ENCODE measurements at places on chromosomes 6 and 20.

GRCh38 chr6:89562093-89562973, 76.2 kb downstream of the LYRM2 start:
- H3K36me3 ChIP-seq = no peaks in the 10 kb centered on the region
- H3K4me3 ChIP-seq = no peak overlapping the region
- no peaks in the 10 kb centered on the region for H3K27me3 ChIP-seq
- no peak overlapping the region for H3K27ac ChIP-seq

DNA sequence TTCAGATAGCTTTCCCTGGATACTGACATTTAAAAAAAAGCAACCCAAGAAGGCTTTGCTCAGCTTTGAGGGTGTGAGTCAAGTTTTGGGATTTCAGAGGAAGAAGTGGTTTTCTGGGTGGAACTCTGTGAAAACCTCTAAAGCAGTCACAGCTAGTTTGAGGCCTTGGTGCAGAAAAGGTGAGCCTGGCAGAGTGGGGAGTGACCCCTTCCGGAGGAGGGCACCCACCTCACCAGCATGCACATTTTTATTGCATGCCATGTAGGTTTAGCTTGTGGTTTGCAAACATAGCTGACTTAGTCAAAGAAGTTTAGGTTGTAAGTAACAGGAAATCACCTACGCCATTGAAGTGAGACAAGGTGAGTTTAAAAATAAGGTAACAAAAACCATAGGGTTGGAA, 146.8 kb upstream of the PMEPA1 start:
- peaks cover 15% of the 10 kb centered on the region for H3K4me1 ChIP-seq
- no peak overlapping the region for H3K4me3 ChIP-seq
- peaks cover 11% of the 10 kb centered on the region for H3K27me3 ChIP-seq
- DNase-seq = no peak

DNA sequence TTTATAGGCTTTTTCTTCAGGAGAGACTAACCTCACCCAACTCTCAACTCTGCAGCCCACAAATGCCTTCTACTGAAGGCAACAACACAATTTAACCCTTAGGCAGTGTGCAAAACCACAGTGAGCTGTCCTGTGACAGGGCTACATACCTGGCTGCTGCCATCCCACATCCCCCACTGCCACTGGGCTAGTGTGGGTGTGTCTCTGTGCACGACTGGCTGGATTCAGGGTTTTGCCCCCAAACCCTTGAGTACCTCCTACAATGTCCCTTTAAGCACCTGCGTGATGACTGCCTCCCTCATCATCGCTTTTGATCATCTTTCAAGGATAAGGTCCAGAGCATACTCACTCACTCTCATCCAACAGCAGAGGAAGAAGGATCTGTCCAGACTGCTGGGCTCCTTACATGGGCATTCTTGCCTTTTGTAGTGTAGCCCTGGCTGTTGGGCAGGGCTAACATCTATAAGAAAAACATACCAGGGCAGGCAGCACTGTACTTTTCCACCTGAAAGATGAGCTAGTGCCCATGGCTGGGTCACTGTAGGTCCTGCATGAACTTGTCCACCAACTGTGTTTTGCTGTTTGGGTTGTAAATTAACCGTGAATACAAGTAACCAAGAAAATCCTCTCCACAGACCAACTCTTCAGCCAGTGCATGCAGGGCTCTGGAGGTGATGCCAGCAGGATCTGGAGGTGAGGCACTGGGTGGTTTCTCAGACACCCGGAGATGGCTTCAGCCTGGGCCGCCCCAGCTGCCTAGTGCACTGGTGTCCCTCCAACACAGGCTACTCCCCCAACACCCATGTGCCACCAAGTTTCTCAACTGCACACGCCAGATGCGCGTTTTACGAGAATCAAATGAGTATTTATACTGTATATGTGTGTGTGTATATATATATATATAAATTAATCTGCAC, 45.2 kb downstream of the PLCG1 start:
- peaks cover 13% of the 10 kb centered on the region for H3K4me1 ChIP-seq
- peaks cover 32% of the 10 kb centered on the region for H3K36me3 ChIP-seq
- no peaks in the 10 kb centered on the region for H3K27me3 ChIP-seq
- H3K4me3 ChIP-seq = no peak overlapping the region

DNA sequence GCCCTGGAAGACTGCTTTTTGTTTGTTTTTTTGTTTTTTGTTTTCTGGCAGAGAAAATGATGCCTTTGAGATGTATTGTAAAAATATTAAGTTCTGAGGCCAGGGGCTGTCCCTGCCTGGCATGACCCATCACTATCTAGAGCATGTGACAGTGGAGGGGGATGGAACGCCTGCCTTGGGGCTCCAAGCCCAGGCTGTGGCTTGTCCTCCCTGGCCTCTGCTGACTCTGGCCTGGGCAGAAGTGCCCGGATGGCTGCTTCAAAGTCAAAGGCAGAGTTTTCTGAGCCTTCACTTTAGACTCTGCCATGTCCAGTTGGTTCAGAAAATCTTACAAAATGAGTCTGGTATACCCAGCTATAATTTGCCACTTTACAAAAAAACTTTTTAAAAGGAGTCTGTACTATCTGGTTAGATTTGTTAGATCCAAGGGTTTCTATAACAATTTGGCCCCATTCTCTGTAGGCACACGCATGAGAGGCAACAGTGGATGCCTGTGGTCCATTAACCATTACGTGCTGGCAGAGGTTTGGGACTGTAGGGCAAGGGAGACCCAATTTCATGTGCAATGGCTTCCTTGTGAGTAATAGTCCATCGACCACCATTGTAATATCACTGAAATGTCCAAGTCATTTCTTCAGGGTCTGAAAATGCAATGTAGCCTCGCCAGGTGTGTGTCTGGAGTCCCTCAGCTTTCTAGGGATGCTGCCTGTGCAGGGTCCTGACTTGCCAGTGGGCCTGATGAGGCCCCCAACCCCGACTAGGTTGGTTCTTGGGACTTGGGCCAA, 8.3 kb downstream of the PPP1R3G start:
- no peak overlapping the region for H3K4me3 ChIP-seq
- peaks cover 47% of the 10 kb centered on the region for H3K27me3 ChIP-seq
- H3K36me3 ChIP-seq = no peaks in the 10 kb centered on the region
- H3K4me1 ChIP-seq = peaks cover 19% of the 10 kb centered on the region
- no peak overlapping the region for H3K27ac ChIP-seq

DNA sequence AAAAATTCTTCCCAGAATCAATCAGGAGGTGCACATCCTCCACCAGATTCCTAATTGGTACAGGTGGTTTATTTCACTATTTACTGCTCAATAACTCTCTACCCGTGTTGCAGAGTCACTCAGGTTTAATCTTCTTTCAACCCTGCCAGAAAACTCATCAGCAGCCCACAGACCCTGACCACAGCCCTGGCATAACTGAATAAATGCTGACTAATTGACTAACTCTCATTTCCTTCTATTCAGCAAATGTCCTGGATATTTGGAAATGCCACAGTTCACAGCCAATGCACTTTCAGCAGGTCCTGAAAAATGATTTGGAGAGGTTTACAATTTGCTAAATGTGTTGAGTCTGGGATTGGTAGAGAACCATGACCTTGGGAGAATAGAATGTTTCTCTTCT, 62.3 kb downstream of the TRMT6 start:
- H3K27me3 ChIP-seq = peaks cover 3% of the 10 kb centered on the region
- DNase-seq = no peak
- H3K27ac ChIP-seq = no peak overlapping the region
- H3K4me3 ChIP-seq = no peak overlapping the region

DNA sequence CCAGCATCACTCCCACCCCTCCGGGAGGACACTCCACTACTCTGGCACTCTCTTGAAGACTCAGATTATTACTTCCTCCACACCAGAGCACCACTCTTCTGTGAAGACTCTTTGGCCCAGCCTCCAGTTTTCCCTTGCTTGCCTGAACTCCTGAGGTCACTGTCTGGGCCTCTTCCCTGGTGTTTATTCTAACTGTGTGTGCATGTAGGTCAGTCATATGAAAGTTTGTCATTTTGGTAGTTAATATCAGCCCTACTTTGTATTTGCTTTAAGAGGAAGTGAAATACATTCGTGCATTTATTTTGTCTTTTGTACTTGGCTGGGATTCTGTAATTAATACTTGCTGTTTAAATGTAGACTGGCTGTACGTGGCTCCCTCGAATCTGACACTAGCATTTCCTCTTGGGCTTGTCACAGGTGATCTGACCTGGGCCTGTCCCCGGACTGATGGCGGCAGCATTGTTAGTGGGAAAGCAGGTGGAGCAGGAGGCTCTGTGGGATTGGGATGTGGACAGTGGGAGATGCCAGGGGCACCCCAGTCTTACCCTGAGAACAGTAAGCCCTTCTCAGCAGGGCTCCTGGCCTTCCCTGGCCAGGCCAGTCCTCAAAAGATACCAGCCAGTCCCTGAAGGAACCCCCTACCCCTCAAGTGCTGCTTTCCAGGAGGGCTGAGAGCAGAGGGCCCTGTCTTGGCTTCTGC, 350.5 kb downstream of the CDC5L start:
- H3K27ac ChIP-seq = no peak overlapping the region
- no peak overlapping the region for H3K4me3 ChIP-seq
- no peaks in the 10 kb centered on the region for H3K27me3 ChIP-seq
- peaks cover 20% of the 10 kb centered on the region for H3K4me1 ChIP-seq

DNA sequence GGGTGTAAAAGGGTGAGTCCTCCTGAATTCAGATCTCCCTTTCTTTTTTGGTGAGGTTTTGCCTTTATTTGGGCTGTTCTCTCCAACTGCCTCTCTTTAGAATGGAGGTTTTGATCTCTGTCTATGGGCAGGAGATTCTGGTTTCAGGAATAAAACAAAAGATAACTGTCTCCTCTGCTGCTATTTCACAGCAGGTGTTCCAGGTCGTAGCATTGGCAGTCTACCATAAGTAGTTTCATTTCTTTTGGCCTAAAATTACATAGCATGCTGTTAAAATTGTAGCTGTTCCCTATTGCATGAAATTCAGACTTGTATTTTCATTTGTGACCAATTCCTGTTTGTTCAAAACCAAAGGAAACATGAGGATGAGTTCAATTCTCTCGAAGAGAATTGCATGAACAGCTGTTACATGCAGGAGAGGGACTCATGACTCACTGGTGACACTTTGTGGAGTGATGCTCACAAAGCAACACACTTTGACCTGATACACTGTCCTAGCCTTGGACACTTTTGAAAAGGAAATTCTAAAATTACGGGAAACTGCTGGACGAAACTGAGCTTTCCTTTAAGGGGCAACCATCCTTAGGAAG, 76.8 kb upstream of the SIRPG start:
- H3K4me3 ChIP-seq = no peak overlapping the region
- peak overlapping the region; percentile 12 for H3K27ac ChIP-seq
- DNase-seq = no peak
- H3K27me3 ChIP-seq = no peaks in the 10 kb centered on the region
- H3K4me1 ChIP-seq = peaks cover 38% of the 10 kb centered on the region
- H3K36me3 ChIP-seq = no peaks in the 10 kb centered on the region

GRCh38 chr20:14972256-14972655, 634.8 kb upstream of the FLRT3 start:
- no peaks in the 10 kb centered on the region for H3K36me3 ChIP-seq
- H3K27me3 ChIP-seq = no peaks in the 10 kb centered on the region
- DNase-seq = no peak

GRCh38 chr20:45289942-45290676, 16.5 kb upstream of the RBPJL start:
- no peak overlapping the region for H3K27ac ChIP-seq
- H3K27me3 ChIP-seq = peaks cover 54% of the 10 kb centered on the region
- H3K4me1 ChIP-seq = peaks cover 13% of the 10 kb centered on the region
- H3K36me3 ChIP-seq = no peaks in the 10 kb centered on the region

- DNase-seq = no peak
- no peak overlapping the region for H3K4me3 ChIP-seq
- peak overlapping the region; percentile 95 for H3K27ac ChIP-seq
- H3K4me1 ChIP-seq = peaks cover 94% of the 10 kb centered on the region
These were observed 139.9 kb downstream of the HIVEP2 start for GRCh38 chr6:142805042-142805441.

GRCh38 chr6:154732538-154733182, 556 bp upstream of the SCAF8 start:
- H3K27me3 ChIP-seq = no peaks in the 10 kb centered on the region
- H3K27ac ChIP-seq = peak overlapping the region; percentile 86
- peaks cover 28% of the 10 kb centered on the region for H3K36me3 ChIP-seq

DNA sequence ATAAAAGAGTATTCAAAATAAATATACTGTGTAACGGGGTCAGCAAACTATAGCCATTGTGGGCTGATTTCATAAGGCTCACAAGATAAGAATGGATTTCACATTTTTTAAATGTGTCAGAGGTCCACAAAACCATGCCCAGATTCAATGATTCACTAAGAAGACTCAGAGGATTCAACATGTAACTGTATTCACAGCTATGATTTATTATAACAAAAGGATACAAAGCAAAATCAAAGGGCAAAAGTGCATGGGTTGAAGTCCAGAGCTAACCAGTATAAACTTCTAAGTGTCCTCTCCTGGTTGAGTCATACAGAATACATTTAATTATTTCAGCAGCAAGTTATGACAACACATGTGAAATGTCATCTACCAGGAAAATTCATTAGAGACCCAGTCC, 49.2 kb downstream of the TBC1D32 start:
- no peak for DNase-seq
- H3K27me3 ChIP-seq = no peaks in the 10 kb centered on the region
- no peaks in the 10 kb centered on the region for H3K4me1 ChIP-seq
- H3K4me3 ChIP-seq = no peak overlapping the region
- H3K36me3 ChIP-seq = peaks cover 57% of the 10 kb centered on the region
- no peak overlapping the region for H3K27ac ChIP-seq

GRCh38 chr20:11796026-11796425, 121.7 kb upstream of the BTBD3 start:
- DNase-seq = no peak
- H3K36me3 ChIP-seq = no peaks in the 10 kb centered on the region
- H3K27ac ChIP-seq = no peak overlapping the region
- no peak overlapping the region for H3K4me3 ChIP-seq
- no peaks in the 10 kb centered on the region for H3K4me1 ChIP-seq

- H3K4me3 ChIP-seq = no peak overlapping the region
- peaks cover 14% of the 10 kb centered on the region for H3K4me1 ChIP-seq
- peaks cover 6% of the 10 kb centered on the region for H3K36me3 ChIP-seq
- no peak overlapping the region for H3K27ac ChIP-seq
- H3K27me3 ChIP-seq = no peaks in the 10 kb centered on the region
- no peak for DNase-seq
These were observed 33.4 kb downstream of the SNX5 start for GRCh38 chr20:17935186-17935585.

DNA sequence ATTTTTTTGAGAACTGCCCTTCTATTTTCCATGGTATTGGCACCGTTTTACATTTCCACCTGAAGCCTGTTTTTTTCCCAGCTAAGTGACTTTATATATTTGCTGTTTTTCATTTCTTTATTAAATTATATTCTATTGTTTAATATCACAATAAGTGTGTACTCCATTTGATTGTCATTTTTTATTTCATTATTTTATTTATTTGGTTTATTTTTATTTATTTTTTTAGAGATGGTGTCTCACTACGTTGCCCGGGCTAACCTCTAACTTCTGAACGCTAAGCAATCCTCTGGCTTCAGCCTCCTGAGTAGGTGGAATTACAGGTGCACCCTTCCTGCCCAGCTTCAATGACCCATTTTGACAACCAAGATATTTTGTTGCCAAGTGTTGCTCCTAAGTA, 202.6 kb downstream of the SIM1 start:
- no peak overlapping the region for H3K27ac ChIP-seq
- H3K27me3 ChIP-seq = peaks cover 9% of the 10 kb centered on the region
- H3K36me3 ChIP-seq = no peaks in the 10 kb centered on the region
- H3K4me3 ChIP-seq = no peak overlapping the region
- peaks cover 4% of the 10 kb centered on the region for H3K4me1 ChIP-seq
- no peak for DNase-seq
